Mucosa of gallbladder (tissue), 1 donor: ENCODE measurements at places on chromosomes 16 and 17.

GRCh38 chr16:87534030-87534653 is 41.3 kb upstream of the ZCCHC14 start:
- DNase-seq: no peak

DNA sequence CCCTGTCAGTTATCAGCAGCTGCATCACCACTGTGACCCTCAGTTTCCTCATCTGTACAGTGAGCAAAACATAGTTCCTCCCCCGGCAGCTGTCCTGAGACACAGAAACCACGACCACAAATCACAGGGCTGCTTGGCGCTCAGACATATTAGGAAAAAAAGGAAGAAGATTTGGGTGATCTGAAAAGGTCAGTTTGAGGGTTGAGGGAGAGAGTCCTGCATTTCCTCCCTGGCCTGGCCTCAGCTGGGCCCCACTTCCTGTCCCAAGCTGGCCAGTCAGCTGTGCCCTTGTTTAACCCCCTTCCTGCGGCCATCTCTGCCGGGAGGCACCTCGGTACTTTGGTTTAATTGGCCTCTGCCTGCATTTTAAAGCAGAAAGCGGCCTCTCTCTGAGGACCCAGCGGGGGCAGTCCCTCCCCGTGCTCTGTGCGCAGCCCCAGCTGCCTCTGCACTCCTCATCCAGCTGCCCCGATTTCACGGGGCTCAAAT is 24.0 kb upstream of the CIBAR2 start:
- peak; percentile 48 for DNase-seq

GRCh38 chr17:66855204-66855603 is 20.3 kb downstream of the CACNG5 start:
- no peak for DNase-seq

DNA sequence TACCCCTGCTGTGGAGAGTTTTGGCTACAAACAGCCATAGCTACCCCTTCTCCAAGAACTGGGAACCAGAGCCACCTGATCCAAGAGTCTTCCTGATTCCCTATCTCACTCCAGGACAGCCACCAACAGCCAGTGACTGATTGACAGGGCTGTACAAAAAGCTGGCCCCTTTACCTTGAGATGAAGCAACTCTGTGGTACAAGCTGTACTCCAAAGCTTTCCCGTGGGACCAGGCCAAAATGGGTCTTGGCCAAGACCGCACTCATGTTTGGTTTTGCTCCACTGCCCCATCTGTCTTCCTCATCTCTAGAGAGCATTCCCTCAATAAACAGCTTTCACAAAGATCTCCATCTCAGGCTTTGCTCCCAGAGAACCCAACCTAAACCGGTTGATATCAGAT is 43.6 kb downstream of the RNF157 start:
- no peak for DNase-seq

DNA sequence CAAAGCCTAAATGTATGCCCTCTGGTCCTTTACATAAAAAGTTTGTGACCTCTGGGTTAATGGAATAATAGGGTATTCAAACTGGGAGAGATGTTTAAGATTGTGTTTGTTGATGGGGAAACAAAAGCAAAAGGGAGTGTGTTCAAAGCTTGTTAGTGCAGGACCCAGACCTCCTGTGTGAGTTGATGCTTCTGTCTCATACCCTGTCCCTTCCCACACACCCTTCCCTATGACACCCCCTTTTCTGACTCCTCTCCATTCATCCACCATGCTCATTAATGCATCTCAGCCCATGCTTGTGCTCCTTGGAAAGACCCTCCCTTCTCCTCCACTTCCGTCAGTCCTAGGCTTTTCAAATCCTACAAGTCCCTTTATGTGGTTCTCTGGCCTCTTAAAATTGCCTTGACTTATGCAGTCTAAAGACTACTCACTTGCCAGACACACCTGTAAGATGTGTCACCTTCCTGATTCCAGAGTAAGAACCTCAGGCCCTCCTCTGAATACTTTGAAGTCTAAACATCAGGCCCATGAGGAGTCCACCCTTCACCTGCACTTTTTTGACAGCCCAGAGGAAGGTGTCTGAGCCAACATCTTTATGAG is 128.0 kb upstream of the CACNG5 start:
- DNase-seq: no peak

- no peak for DNase-seq
Observed at GRCh38 chr16:19817122-19817521, 67.5 kb downstream of the GPRC5B start.

- peak; percentile 97 for DNase-seq
Observed at GRCh38 chr17:43778337-43779144, at the start of gene DUSP3. Gene DUSP3, minus strand, starts transcription at chr17:43778977. Its CDS starts 53 bp downstream, at chr17:43778924.

DNA sequence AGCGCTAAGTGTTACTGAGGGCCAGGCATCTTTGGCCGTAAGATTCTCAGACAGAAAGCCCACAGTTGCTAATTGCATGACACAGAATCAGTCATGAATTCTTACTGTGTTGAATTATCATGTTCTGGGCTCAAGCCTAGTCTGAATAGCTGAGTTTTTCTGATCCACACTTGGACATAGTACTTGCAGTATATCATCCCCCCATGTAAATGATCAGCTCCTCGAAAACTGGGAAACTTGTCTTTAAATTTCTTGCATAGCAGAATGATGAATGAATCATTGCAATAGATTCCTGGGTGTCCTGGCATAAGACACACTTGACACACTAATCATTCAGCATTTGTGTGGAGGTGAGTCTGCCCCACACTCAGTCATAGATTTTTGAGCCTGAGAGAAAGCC is 2.2 kb downstream of the MLYCD start:
- DNase-seq: no peak

GRCh38 chr17:69326377-69327059 is 415 bp downstream of the ABCA5 start:
- DNase-seq: no peak

- no peak for DNase-seq
Observed at GRCh38 chr17:47733674-47734410, 806 bp downstream of the TBX21 start.

DNA sequence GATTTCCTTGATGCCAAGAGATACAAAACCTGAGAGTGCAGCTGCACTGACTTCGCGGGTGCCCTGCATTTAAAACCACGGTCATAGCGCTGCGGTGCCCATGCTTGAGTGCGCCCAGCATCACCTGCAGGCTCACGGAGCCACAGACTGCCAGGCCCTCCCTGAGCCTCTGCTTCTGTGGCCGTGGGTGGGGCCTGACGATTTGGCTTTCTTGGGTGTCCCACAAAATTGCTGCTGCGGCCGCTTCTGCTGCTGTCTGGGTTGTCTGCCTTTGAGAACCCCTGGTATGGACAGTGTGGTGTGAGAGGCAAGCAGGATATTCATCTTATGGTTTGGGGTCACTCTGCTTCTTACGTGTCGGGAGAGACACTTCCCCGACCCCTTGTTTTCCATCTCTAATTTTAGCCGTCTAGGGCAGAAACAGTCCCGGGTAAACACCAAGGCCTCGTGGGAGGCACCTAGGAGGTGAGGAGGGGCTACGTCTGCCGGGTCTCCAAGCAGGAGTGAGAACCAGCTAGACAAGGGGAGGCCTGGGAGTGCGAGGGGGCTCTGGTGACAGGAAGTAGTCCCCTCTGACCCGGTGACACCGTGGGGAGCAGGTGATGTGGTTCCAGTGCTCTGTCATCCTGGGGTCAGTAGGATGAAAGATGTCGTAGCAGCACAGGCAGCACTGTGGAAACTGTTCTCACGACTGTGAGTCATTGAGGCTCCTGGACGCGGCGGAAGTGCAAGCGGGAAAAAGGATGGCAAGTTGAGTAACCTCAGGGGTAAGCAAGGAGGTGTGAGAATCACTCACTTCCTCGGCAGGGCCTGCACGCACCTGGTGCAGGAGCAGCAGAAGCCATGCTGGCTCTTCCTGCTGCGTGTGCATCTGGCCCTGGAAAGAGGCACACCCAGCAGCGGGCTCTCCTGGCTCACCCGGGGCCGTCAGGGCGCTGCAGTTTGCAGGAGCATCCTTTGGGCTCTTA is 176.3 kb downstream of the RPTOR start:
- no peak for DNase-seq

- DNase-seq: no peak
Observed at GRCh38 chr16:92431-93339, 14.7 kb downstream of the MPG start.

DNA sequence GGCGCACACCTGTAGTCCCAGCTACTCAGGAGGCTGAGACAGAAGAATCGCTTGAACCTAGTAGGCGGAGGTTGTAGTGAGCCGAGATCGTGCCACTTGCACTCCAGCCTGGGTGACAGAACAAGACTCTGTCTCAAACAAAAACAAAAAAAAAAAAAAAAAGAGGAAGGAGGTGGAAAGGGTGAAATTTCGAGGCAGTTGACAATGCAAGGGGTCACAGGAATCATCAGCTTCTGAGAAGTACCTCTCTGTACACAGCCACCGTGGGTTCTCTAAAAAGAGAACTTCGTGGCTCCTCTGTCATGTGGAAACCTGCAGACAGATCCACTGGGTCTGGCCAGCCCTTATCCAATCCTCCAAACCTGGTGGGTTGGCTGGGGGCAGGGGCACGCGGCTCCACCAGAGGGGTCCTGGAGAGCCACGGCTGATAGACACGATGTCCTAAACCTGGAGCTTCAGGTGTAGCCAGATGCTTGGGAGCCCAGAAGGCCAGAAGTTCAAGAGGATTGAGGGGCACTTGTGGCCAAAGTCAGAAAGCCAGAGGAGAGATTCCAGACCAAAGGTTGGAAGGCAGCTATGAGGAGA is 540 bp upstream of the CD300LF start:
- no peak for DNase-seq

DNA sequence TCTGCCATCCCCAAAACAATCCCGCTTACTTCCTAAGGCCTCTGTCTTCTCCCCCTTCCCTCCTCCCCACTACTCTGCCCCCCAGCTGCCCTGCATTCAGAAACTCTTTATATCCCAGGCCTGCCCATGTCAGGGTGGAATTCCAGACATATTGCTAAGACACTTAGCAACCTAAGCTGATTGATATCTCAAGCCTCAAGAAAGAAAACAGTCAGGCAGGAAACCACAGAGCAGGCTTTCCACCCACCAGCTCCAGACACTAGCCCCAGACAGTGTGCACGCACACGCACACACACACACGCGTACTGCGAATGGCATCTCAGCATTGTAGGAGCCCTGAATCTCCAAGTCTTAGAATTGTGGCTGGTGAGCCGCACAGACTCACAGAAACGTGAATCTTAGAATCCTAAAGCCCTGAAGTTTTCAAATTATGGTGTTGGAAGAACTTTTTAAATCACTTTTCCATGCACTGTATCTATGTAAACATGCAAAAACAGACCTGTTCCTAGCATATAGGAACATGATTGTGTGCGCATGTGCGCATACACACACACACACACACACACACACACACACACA is 8.8 kb upstream of the LPCAT2 start:
- no peak for DNase-seq

DNA sequence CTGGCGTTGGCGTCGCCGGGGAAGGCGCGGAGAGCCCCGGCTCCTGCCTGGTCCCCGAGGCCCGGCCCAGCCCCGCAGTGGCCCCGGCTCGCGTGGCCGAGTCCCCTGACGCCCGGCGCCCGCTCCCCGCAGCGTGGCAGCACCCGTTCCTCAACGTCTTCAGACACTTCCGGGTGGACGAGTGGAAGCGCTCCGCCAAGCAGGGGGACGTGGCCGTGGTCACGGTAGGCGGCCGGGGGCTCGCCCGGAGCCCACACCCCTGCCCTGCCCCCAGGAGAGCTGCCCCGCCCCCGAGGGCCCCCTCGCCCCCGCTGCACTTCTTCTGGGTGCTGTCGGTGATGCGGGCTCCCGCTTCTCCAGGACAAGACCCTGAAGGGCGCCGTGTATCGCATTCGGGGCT is 466 bp downstream of the WDR90 start:
- DNase-seq: no peak

DNA sequence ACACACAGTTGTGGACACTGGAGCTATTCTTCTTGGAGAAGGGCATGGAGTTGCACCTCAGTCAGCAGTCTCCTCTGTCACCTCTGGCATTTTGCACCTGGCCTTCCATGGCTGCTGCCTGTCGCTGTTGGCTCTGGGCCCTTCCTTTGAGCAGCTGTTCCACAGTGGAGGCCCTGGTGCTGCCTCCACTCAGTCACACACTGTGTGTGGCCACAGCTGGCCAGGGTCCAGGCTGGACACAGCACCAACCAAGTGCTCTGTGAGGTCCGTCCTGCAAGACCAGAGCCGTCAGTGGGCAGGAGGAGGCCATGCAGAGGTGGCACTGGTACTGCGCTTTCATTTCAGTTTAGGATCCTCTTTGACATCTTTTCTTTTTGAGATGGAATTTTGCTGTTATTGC is 21.6 kb upstream of the MED9 start:
- no peak for DNase-seq

- DNase-seq: no peak
Observed at GRCh38 chr17:41393294-41393693, 4.1 kb downstream of the KRT31 start.

DNA sequence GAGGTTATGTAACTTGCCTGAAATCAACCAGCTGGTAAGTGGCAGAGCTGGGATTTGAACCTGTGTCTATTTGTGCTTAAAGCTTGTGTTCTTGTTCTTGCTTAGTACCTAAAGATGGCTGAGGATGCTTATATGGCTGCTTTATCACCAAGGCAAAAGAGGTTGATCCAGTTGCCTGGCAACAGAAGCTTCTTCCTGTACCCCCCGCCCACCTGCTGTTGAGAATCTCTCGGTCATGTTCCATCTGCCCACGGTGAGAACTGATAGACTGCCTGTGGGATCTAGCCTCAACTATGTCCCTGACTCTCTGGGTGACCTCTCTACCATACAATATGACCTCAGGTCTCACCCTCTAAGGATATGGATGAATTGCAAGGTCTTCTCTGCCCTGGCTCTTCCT is 60.7 kb downstream of the ABCC6 start:
- no peak for DNase-seq

- DNase-seq: no peak
Observed at GRCh38 chr16:78972986-78973385, 627.6 kb downstream of the MAF start.

DNA sequence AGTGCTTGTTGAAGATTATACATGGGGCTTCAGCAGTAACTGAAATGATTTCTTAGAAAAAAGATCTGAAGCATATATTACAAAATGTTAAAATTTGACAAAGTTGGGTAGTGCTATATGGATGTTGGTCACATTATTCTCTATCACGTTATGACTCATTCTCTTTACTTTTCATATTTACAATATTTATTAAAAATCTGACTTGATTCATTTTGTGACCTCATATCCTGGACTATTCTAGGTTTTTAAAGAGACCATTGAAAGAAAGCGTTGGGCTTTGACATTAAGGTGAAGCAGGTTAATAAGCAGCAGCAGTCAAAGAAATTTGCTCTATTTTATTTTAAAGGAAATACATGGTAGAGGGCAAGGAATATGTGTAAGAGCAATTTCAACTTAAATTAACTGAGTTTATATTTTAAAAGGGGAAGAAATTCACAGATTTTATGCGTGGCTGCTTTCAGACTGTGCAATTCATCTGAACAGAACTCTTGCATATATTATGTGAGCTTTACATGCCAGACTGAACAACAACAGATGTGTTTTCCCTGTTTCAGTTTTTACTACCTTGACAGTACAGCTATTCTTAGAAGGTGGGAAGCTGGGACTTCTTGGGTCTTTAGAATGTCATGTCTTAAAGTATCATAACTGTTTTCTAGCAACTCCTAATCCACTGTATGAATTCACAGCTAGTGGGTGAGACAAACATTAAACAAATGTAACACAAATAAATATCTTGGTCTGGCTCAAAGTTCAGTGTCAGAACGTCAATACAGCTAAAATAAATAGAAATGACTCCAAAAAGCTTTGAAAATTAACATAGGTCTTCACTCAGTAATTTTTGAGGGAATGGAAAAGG is 10.4 kb upstream of the FAM20A start:
- no peak for DNase-seq
